NCI-H446 treated with DMSO at 0.1 percent for 48 hours (cell line): ENCODE measurements at places on chromosomes 6 and 20.

DNA sequence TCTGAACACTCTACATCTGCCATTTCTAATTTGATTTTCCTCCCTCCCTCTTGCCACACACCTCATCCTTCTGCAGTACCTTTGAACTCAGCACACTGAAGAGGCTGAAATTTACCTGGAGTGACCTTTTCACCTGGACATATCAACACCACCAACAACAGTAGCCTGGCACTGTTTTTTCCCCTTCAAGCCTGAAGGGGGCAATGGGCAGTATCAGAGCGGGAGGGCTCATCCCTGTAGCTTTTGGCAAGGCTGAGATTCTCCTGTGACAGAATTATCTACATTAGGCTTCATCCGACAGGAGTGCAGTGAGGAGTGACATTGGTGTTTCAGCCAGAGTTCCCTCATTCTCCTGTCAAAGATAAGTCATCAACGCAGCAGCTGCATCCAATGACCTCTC, 312.8 kb upstream of the SPTLC3 start:
- no peak for DNase-seq

GRCh38 chr6:148868314-148868713, 121.5 kb downstream of the UST start:
- no peak for DNase-seq

- DNase-seq: no peak
Observed at GRCh38 chr6:108872141-108872557, 23.9 kb downstream of the ARMC2 start.

DNA sequence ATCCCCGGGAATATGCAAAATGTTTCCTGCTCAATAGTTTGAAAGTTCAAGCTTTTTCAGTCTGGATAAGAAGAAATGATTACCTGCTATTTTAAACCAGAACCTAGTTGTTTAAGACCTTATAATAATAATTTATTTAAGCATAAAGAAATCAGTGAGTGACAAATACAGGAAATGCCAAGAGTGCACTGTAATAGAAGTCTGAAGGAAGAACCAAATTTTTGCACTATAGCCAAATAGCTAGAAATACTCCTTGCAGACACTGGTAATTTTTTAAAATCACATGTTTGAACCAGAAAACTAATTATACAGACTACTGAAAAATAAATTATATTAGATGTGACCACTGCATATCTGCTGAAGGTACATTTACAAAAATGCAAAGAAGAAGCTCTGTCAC, 93.2 kb downstream of the MMS22L start:
- DNase-seq: no peak

- no peak for DNase-seq
Observed at GRCh38 chr20:53287357-53288042, 306.1 kb downstream of the ZNF217 start.

- no peak for DNase-seq
Observed at GRCh38 chr6:166317261-166318212, 9.3 kb upstream of the PRR18 start.

DNA sequence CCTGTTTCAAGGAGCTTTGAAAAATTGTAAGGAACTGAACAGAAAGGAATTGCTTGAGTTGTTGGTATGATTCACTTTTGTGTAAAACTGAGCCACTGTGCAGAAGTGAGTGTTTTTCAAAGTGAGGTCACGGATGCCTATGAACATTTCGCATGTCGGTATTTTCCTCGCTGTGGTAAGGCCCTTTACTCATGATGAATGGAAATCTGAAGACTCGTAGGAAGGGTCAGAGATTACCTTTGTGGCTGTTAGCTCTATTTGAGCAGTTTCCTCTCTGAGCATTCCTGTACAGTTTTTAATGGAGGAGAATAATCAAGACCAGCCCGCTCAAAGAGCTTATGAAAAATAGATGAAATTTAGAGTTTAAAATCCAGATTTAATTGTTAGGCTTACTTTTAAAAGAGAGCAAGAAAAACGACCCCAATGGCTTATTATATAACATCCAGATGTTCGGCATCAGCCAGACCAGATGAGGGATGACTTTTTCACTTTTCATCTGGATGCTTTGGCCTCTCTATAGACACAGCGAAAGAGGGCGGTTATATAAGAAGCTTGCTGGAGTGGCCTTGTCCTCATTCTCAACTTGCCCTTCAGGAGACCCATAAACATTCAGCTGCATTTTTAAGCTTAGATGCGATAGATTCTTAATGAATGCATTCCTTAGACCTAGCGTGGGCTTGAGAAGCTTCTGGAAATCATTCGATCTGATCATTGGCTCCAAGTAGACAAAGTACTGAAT, 99.5 kb downstream of the CD83 start:
- DNase-seq: no peak

DNA sequence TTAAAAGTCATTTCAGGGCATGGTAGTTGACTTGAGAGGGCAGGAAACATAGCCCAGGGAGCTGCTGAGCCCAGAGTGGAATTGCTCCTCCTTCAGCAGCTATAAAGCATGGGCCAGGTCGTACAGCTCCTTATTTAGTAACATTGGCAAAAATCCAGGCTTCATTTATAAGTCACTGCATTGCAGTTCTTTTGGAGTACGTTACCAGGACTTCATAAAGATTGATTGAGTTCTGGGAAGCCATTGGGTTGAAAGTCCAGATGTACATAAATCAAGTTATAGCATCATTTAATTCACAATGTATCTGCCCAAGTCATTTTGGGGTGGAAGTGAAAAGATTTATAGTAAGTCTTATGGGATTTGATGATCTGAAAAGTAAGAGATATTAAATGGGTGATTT, 53.0 kb upstream of the ANKEF1 start:
- DNase-seq: peak; percentile 95

DNA sequence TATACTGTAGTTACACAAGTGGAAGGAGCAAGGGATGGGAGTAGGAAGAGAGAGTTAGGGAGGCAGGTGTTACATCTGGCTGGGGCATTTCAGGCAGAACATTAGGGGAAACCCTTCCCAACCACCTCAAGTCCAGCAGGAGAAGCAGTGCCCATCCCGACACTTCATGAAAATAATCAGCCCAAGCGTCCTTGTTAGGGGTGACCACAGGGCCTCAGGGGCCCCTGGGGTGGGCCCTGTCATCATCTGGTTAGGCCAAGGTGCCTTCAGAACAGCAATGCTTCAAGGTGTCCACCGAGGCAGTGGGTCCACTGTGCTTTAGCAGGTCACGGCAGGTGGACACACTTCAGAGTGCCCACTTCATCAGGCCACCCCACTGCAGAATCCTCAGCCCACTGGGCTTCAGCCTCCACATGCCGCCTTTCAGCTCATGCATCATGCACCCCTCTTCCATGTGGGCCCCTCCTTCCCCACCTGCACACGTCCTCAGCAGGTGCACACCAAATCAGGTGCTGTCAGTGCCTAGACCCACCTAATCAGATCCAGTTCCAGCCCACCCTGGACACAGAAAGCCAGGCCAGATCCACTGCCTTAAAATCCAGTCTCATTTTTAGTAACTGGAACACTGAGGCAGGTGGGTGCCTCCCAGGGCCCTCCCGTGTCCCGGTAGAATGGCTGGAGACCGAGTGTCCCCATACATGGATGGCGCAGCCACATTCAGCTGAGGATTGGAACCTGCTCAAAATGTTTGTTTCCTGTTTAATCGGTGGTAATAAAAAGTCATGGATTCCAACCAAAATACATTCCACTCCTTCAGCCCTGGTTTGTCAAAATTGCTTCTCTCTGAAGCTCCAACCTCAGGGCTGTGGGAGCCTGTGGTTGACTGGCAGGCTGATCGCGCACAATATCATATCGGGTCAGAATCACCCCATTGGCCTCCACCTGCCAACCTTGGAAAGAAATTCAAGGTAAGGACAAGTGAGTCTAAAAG, 99.5 kb downstream of the ANKRD60 start:
- DNase-seq: no peak

- no peak for DNase-seq
Observed at GRCh38 chr6:36517408-36517807, 29.9 kb downstream of the STK38 start.

- DNase-seq: no peak
Observed at GRCh38 chr6:119986934-119987549, 637.5 kb upstream of the MAN1A1 start.

- no peak for DNase-seq
Observed at GRCh38 chr20:48526936-48527335, 300.9 kb downstream of the PREX1 start.

- DNase-seq: peak; percentile 5
Observed at GRCh38 chr6:153032255-153032882, 29.9 kb upstream of the MTRF1L start.

- DNase-seq: no peak
Observed at GRCh38 chr6:135233686-135234491, 52.8 kb downstream of the MYB start.

DNA sequence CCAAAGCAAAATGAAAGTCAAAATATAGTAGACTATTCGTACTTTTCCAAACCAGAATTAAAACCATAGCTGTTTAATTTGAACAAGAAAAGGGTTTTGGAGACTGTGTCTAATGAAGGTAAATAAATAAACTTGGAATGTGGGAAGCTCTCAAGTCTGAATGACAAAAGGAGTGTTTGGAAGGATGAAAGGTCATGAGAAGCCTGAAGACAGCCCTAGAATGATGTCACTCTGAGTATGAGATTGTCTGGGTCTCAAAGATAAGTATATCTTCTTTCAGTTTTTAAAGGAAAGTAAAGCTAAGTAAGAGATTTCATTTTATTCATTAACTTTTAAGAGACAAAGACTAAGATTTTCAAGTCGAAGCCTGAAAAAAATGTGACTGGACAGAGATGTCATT, 72.9 kb downstream of the RFX6 start:
- DNase-seq: no peak

DNA sequence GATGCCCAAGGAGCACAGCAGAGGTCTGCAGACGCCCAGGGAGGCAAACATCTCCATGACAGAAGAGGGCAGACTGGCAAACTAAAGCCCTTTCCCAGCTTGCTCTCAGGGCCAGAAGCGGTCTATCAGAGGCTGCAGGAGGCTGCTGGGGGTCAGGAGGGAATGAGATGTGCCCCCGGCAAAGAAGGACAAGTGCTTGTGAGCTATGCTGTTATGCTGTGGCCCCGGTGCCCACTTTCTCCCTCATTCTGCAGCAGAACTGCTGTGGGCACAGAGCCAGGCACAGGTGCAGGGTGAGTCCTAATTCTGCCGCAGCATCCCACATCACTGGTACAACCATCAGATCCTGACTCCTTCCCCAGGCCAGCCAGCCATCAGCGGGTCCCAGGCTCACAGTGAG, 46.4 kb downstream of the LRFN2 start:
- no peak for DNase-seq

DNA sequence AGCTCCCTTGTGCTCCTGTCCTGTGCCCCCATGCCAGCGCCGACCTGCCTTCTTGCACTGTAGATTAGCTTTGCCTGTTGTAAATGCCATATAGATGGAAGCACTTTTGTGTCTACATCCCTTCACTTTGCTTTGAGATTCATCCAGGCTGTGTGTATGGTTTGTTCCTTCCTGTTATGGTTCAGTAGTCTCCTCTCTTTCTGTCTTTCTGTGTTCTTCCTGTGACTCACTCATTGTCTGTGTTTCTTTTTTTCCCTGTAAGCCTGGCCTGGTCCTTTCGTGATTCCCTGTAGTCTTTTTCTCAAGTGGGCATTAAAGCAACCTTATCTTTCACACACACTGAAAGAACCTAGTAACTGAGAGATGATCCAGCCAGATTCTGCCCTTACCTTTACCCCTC, 66.6 kb downstream of the JARID2 start:
- DNase-seq: no peak

DNA sequence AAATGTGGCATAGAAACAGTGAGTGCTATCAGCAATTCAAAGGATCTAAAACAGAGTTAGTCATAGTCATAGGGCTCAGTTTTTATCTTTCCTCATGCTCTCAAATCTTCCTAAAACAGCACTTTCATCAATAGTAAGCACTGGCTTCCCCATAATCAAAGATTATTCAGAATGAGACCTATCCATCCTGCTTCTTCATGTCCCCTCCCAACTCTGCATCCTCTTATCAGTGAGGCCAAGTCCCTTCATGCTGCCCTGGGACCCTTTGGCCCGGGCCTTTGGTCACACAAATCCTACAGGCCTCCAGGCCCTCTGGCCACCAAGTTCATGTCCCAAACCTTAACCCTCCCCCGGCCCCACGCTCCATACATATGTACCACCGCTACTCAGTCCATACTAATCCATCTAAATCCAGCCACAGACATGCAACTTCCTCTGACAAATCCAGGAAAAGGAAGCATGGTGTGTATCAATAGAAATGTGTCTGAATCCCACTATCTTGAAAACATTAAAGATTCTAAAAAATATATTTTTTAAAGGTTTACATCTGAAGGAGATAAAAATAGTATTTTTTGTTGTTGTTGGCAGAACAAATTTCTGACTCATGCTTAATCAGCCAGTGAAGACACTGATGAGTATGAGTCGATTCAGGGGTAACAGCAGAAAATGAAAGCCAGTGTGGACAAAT, 143.5 kb downstream of the PDE7B start:
- no peak for DNase-seq

DNA sequence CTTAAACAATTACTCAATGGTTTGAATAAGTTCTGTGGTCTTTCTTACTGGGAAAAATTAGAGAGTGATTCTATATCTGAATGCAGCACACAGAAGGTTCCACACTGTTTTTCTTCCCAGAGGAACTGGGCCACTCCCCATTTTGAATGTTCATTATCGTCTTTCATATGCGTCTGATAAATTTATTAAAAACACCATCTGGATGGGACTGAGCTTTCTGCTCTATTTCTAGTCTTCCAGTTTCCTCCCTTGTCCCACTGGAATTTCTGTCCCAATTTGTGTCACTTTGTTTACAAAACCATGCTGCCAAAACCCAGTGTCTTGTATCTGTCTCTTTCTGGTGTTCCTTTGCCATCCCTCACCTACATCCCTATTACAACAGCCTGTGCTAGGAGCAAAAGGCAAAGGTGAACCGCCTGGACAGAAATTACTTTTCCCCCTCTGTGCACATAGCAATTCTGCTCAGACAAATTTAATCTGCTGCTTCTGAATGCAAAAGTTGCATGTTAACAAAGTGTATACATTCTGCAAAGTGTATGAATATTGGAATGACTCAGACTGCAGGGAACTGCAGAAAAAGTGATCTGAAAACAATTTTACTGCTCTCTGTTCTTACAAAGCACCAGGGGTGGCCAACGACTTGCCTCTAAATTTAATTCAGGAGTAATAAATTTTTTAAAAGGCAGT, 333.6 kb downstream of the BTBD9 start:
- no peak for DNase-seq

DNA sequence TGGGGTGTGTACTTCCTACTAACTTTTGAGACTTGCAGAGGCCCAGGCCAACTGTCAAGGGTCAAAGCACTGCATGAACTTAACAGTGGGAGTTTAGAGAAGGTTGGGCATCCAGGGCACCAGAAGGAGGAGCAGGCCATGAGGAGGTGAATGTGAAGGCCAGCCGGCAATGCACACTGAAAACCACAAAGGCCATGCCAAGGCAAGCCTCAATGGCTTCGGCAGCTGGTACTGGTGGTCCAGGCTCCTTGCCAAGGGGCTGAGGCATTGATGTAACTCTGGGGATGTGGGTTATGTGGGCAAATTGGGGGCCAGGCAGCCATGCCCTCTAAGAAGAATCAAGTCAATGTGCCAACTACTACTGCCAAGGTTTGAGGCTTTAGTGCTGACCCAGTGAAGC, 222.4 kb downstream of the UNC5CL start:
- no peak for DNase-seq

- DNase-seq: no peak
Observed at GRCh38 chr6:25951296-25952032, 11.1 kb upstream of the TRIM38 start.

GRCh38 chr6:120908767-120909166, 425.5 kb downstream of the TBC1D32 start:
- DNase-seq: no peak
